ENCODE measurements at places on chromosomes 5 and 9. TPM values are rescaled to one million over a fixed set of nuclear protein-coding genes. Genes with fewer than 3 reads are reported as not detected.

Gene IRX1
- 0.33 TPM for total RNA-seq

Gene YTHDC2
- 32.9 TPM for total RNA-seq

Gene CD274
- total RNA-seq = 3.1 TPM

Gene ITGA2
- 0.42 TPM for total RNA-seq

Gene ACOT12
- total RNA-seq = 16.9 TPM

Gene WNK2
- 2.7 TPM for total RNA-seq

Gene SLC6A18
- not detected for total RNA-seq

Gene REEP5
- total RNA-seq = 41.5 TPM

Gene FCN1
- 15.0 TPM for total RNA-seq

Gene CXXC5
- total RNA-seq = 78.6 TPM

Data from liver (tissue), 10 donors.